ENCODE measurements at places on chromosomes 12 and 14. TPM values are rescaled to one million over a fixed set of nuclear protein-coding genes. Genes with fewer than 3 reads are reported as not detected.

DNA sequence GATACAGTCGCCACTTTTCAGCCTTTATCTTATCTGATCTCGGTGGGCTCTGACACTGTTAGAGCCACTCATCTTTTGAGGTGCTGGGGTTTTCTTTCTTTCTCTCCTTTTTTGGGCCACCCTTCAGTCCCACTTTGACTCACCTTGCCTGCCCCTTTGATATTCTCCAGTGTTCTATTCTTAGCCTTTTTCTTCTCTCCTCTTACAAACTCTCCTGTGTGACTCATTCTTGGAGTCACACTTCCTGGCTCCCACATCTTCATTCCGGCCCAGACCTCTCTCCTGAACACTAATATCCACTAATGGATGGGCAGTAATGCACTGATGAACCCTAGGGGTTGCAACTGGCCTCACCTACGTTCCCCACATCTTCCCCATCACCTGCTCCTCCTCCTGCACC is 2.2 kb upstream of the DCD start:
- no peak overlapping the region for H3K27ac ChIP-seq
- H3K4me1 ChIP-seq = peaks cover 22% of the 10 kb centered on the region
- H3K27me3 ChIP-seq = peaks cover 12% of the 10 kb centered on the region
- peak overlapping the region; percentile 21 for H3K4me3 ChIP-seq
- no peaks in the 10 kb centered on the region for H3K36me3 ChIP-seq

- H3K27ac ChIP-seq = no peak overlapping the region
- H3K36me3 ChIP-seq = no peaks in the 10 kb centered on the region
- no peaks in the 10 kb centered on the region for H3K27me3 ChIP-seq
- H3K4me1 ChIP-seq = no peaks in the 10 kb centered on the region
- H3K4me3 ChIP-seq = no peak overlapping the region
Observed at GRCh38 chr14:40955131-40955505, 651.6 kb upstream of the LRFN5 start.

DNA sequence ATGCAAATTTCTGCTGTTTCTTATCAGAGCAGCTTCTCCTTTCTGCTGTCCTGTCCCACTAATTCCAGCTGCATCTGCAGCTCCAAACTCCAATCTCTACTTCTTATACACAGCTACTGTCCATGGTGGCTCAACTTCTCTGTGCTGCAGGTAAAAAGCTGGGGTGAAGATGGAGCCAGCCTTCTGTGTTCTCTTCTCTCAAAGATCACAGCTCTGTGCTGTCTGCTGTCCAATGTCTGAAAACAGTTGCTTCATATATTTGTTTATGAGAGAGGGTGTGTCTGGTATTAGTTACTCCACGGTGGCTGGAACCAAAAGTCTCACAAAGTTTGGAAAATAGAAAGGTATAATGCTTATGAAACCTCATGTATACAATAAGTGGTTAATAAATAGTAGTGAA is 445.8 kb upstream of the TBX3 start:
- no peak overlapping the region for H3K27ac ChIP-seq
- H3K4me3 ChIP-seq = no peak overlapping the region
- H3K4me1 ChIP-seq = no peaks in the 10 kb centered on the region
- H3K27me3 ChIP-seq = no peaks in the 10 kb centered on the region

DNA sequence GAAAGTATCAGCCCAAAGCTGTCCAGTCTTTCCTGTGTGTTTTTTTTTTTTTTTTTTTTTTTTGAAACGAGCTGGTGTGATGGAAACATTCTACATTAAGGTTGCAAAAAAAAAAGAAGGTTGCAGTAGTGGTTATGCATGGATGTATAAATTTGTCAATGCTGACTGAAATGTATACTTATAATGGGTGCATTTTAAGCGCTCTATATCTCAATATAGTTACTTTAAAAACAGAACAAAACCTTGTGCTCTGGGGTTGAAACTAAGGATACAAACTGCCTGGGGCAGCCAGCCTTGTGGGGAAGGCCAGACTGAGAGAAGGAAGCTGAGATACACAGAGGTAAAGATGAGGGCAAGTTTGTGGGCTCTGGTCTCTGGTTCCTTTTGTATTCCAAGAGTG is 87.3 kb upstream of the RMST start:
- no peak for DNase-seq
- H3K36me3 ChIP-seq = no peaks in the 10 kb centered on the region
- H3K27me3 ChIP-seq = no peaks in the 10 kb centered on the region
- no peak overlapping the region for H3K27ac ChIP-seq

DNA sequence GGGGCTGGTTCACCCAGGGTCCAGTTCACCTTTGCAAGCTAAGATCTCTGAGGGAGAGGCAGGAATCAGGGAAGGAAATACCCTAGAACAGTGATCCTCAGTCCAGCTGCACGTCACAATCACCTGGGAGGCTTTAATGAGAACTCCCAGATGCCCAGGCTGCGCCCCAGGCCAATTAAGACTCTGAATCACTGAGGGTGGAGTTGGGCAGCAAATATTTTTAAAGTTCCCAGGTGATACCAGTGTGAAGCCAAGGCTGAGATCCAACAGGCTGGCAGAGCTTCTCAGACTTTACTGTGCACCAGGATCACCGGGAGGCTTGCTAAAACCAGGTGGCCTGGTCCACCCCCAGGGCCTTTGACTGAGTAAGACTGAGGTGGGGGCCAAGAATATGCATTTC is 23.8 kb downstream of the MYL2 start:
- H3K4me1 ChIP-seq = no peaks in the 10 kb centered on the region
- DNase-seq = no peak
- no peaks in the 10 kb centered on the region for H3K27me3 ChIP-seq

GRCh38 chr12:132190012-132190755 is 45.9 kb downstream of the NOC4L start:
- H3K4me1 ChIP-seq = peaks cover 22% of the 10 kb centered on the region
- H3K36me3 ChIP-seq = no peaks in the 10 kb centered on the region
- no peaks in the 10 kb centered on the region for H3K27me3 ChIP-seq
- H3K27ac ChIP-seq = peak overlapping the region; percentile 60

GRCh38 chr14:100058777-100059437 is 6.3 kb upstream of the EVL start:
- no peaks in the 10 kb centered on the region for H3K36me3 ChIP-seq
- H3K27ac ChIP-seq = no peak overlapping the region
- no peaks in the 10 kb centered on the region for H3K4me1 ChIP-seq
- H3K27me3 ChIP-seq = no peaks in the 10 kb centered on the region
- DNase-seq = no peak

GRCh38 chr12:111764120-111764821 is 2.5 kb upstream of the ALDH2 start:
- DNase-seq = no peak
- H3K4me3 ChIP-seq = no peak overlapping the region
- H3K27me3 ChIP-seq = no peaks in the 10 kb centered on the region
- no peak overlapping the region for H3K27ac ChIP-seq
- no peaks in the 10 kb centered on the region for H3K36me3 ChIP-seq
- H3K4me1 ChIP-seq = peaks cover 19% of the 10 kb centered on the region

- no peak for DNase-seq
- H3K36me3 ChIP-seq = no peaks in the 10 kb centered on the region
- H3K27me3 ChIP-seq = no peaks in the 10 kb centered on the region
Observed at GRCh38 chr12:6632026-6632983, 3.5 kb downstream of the LPAR5 start.

- no peaks in the 10 kb centered on the region for H3K36me3 ChIP-seq
- peaks cover 2% of the 10 kb centered on the region for H3K4me1 ChIP-seq
- H3K27me3 ChIP-seq = peaks cover 41% of the 10 kb centered on the region
Observed at GRCh38 chr12:113580437-113580836, 108.8 kb upstream of the LHX5 start.

GRCh38 chr12:26651566-26652188 is 181.3 kb downstream of the ITPR2 start:
- H3K4me1 ChIP-seq = no peaks in the 10 kb centered on the region
- H3K36me3 ChIP-seq = no peaks in the 10 kb centered on the region
- DNase-seq = peak; percentile 41

- no peak for DNase-seq
- no peaks in the 10 kb centered on the region for H3K36me3 ChIP-seq
- H3K27ac ChIP-seq = no peak overlapping the region
Observed at GRCh38 chr14:44700184-44700583, 193.1 kb upstream of the FSCB start.

GRCh38 chr14:73818821-73819220 is 32.8 kb upstream of the PTGR2 start:
- H3K4me3 ChIP-seq = no peak overlapping the region
- no peaks in the 10 kb centered on the region for H3K4me1 ChIP-seq
- H3K27me3 ChIP-seq = no peaks in the 10 kb centered on the region
- DNase-seq = no peak
- H3K36me3 ChIP-seq = no peaks in the 10 kb centered on the region

DNA sequence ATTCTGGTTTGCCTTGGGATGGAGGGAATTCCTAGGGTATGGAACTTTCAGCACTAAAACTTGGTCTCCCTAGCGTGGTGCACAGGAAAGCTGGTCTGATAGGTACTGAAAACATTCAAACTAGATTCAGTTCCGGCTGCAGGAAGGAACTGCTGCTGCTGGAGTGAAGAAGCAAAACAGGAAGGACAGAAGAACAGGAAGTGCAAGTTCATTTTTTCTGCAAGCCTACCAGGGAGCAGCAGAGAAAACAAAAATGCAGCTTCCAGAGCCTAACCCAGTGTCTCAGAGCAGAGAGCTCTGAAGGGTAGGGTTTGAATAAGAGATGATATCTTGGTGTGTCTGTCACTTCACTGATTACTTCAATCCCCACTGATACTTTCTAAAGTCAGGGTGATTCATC is 165.2 kb downstream of the VRK1 start:
- H3K27ac ChIP-seq = no peak overlapping the region
- DNase-seq = no peak
- no peaks in the 10 kb centered on the region for H3K36me3 ChIP-seq
- no peaks in the 10 kb centered on the region for H3K27me3 ChIP-seq
- H3K4me3 ChIP-seq = no peak overlapping the region

DNA sequence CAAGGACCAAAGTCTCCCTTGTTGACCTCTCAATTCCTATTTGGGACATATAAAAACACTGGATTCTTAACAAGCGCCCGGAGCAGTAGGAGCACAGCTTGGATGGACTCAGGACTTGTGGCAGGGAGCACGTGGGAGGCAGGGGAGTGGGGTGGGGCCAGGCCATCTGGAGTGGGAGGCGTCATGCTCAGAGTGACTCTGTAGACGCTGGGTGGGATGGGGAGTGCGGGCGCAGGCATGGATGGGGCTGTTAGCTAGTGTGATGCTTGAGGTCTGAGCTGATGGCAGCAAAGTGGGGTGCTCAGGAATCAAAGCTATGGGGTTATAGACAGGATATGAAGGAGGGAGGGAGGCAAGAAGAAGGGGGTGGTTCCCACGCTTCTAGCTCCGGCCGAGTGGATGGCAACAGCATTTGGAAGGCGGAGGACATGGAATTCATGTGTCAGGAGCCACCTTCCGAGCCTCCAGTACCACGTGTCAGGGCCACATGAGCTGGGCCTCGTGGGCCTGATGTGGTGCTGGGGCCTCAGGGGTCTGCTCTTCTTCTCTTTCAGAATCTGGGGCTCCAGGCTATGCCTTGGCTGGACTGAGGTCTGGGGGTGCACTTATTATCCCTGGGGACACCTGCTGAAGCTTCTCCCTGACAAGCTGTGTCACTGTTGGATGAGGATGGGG is 26.2 kb downstream of the MEG3 start:
- H3K27ac ChIP-seq = no peak overlapping the region
- H3K4me3 ChIP-seq = no peak overlapping the region
- H3K4me1 ChIP-seq = peaks cover 17% of the 10 kb centered on the region
- DNase-seq = no peak

- H3K27ac ChIP-seq = no peak overlapping the region
- no peaks in the 10 kb centered on the region for H3K36me3 ChIP-seq
- no peaks in the 10 kb centered on the region for H3K4me1 ChIP-seq
- H3K27me3 ChIP-seq = no peaks in the 10 kb centered on the region
- no peak for DNase-seq
- H3K4me3 ChIP-seq = no peak overlapping the region
Observed at GRCh38 chr12:25710128-25710527, 157.0 kb upstream of the LMNTD1 start.

GRCh38 chr12:46982629-46983392 is 96.6 kb upstream of the PCED1B start:
- no peaks in the 10 kb centered on the region for H3K36me3 ChIP-seq
- H3K4me3 ChIP-seq = no peak overlapping the region
- no peaks in the 10 kb centered on the region for H3K27me3 ChIP-seq
- H3K27ac ChIP-seq = no peak overlapping the region

GRCh38 chr12:47070310-47070709 is 9.1 kb upstream of the PCED1B start:
- no peaks in the 10 kb centered on the region for H3K4me1 ChIP-seq
- DNase-seq = no peak
- H3K27me3 ChIP-seq = no peaks in the 10 kb centered on the region
- H3K27ac ChIP-seq = no peak overlapping the region

- H3K27me3 ChIP-seq = no peaks in the 10 kb centered on the region
- DNase-seq = no peak
- H3K27ac ChIP-seq = no peak overlapping the region
- H3K4me3 ChIP-seq = no peak overlapping the region
- H3K36me3 ChIP-seq = no peaks in the 10 kb centered on the region
- H3K4me1 ChIP-seq = no peaks in the 10 kb centered on the region
Observed at GRCh38 chr12:23757541-23757962, 191.9 kb downstream of the SOX5 start.

DNA sequence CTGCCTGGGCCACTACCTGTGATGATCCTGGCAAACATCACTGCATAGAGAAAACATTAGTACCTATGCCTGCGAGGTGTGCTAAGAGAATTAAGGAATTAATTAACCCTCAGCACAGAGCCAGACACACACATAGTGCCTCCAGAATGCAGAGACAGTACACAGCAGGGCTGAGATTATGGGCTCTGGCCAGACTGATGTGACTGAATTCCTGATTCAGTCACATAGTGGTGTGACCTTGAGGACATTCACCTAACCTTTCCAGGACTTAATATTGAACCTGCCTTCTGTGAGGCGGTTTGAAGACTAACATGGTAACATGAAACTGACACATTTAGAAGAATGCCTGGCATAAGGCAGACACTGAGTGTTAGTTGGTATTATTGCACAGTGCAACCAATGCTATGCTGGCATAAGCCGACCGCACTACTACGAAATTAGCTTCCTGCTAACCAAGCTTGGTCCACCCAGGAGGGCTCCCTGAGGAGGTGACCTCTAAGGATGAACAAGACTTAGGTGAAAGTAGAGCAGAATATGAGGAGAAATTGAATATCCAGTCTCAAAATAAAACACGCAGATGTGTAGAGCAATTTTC is 32.0 kb upstream of the SELPLG start:
- H3K36me3 ChIP-seq = no peaks in the 10 kb centered on the region
- no peak overlapping the region for H3K27ac ChIP-seq
- no peak for DNase-seq
- peaks cover 20% of the 10 kb centered on the region for H3K4me1 ChIP-seq
- no peak overlapping the region for H3K4me3 ChIP-seq

DNA sequence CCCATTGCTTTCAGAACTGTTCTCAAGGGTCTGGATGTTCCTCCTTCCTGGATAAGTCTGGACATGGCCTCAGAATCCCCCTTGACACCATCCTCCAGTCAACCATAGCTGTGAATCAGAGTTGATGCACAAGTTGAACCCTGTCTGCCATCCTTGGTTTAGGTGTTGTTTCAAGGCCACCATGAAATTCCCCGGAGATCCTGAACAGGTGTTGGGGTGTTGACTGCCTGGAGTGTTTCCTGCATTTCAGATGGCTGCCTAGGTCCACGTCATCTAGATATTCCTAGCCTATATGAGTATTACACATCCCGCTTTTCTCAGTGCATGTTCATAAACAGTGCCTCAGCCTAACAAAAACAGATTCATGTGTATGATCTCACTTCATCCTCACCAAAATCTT is 86.7 kb upstream of the PWP1 start:
- H3K36me3 ChIP-seq = no peaks in the 10 kb centered on the region
- H3K4me1 ChIP-seq = no peaks in the 10 kb centered on the region
- no peaks in the 10 kb centered on the region for H3K27me3 ChIP-seq

LRRC10 gene
- not detected for total RNA-seq

SIX6 gene
- total RNA-seq = not detected

APOF gene
- 0.17 TPM for total RNA-seq

INHBC gene
- total RNA-seq = 0.20 TPM

MYBPC1 gene
- total RNA-seq = not detected

KRT79 gene
- not detected for total RNA-seq

GSG1 gene
- not detected for total RNA-seq

NTS gene
- total RNA-seq = not detected

PPP1R1A gene
- total RNA-seq = 0.61 TPM

LALBA gene
- total RNA-seq = not detected

LRTM2 gene
- 0.07 TPM for total RNA-seq
